ENCODE measurements at places on chromosomes 2 and 18.

DNA sequence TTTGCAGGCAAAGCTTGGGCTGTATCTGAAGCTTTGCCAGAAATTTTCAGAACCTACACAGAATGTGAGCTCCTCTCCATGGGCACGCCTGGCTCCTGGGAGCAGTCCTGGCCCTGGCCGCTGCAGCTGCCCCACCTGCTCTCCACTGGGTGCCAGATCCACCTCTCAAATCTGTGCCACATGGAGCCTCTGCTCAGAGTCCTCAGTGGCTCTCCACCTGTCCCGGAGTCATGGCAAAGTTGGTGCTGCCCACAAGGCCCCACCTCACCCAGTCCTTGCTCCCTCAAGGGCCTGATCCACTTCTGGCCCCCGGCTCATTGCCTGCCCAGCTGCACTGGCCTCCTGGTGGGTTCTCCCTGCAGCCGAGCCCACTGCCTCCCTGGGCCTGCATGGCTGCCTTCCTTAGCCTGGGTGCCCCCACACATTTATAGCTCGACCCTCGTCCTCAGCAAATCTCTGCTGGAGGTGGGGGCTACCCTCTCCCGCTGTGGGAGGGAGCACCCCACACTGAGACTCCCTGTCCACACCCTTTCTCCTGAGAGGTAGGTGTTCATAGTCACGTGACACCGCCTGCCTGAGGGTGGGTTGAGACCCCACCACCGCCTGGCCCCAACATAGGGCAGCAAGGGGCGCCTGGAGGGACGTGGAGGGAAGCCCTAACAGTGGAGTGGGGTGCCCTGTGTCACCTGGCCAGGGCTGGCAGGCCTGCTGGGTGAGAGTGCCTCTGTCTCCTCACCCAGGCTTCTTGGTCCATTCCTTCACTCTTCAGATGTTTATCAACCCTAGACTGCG is 224.1 kb downstream of the SH3RF3 start:
- DNase-seq, result no peak

- no peak for DNase-seq
These were observed at the start of gene CD8A for GRCh38 chr2:86790676-86791572. TSS of gene CD8A (minus strand) at chr2:86790913. CDS start at chr2:86790825, 88 bp downstream.

DNA sequence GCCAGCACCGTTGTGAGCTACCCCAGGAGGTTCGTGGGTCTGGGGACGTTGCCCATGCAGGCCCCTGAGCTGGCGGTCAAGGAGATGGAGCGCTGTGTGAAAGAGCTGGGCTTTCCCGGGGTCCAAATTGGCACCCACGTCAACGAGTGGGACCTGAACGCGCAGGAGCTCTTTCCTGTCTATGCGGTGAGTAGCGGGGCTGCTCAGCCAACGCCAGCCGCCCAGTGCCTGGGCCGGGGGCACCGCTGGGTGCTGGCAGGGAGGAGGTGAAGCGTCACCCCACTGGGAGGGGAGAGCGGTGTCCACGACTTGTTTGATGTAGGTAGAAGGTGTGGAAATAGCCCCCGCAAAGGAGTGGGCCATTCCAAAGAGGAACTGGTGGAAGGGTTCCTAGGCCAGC is 25.0 kb downstream of the ACMSD start:
- DNase-seq, result no peak

DNA sequence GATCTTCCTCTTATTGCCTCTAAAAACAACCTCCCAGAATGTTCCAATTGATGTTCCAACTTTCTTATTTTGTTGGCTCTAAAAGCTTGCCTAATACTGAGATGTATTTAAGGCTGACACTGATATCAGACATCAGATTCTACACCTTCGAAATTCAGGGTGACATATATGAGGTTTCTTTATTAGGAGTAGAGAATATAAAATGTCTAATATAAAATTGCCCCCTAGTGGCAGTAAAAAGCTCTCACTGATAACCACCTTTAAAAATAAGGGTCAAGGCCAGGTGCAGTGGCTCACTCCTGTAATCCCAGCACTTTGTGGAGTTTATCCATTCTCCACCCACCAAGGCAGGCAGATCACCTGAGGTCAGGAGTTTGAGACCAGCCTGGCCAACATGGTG is 789.7 kb upstream of the SLC39A10 start:
- DNase-seq, result no peak

Measured in omental fat pad (tissue), 4 donors.